Left ventricle myocardium inferior (tissue), 1 donor: ENCODE measurements at places on chromosomes 12 and 14. TPM values are rescaled to one million over a fixed set of nuclear protein-coding genes. Genes with fewer than 3 reads are reported as not detected.

GALNT8 gene
- total RNA-seq: 1.5 TPM

PTGDR gene
- 1.3 TPM for total RNA-seq

AP4S1 gene
- 8.1 TPM for total RNA-seq

OASL gene
- total RNA-seq: 0.25 TPM

CCDC175 gene
- not detected for total RNA-seq

TAS2R31 gene
- 0.88 TPM for total RNA-seq

CRIP1 gene
- total RNA-seq: 65.9 TPM

RERG gene
- total RNA-seq: 4.5 TPM

LAG3 gene
- total RNA-seq: not detected

IFNG-AS1 gene
- total RNA-seq: 0.58 TPM

SYNE3 gene
- total RNA-seq: 11.3 TPM

TCL1A gene
- total RNA-seq: not detected

TROAP gene
- 0.66 TPM for total RNA-seq

RNASE7 gene
- total RNA-seq: not detected

TAS2R9 gene
- total RNA-seq: not detected

RTN1 gene
- 0.80 TPM for total RNA-seq

MARS1 gene
- total RNA-seq: 73.1 TPM

SDR9C7 gene
- total RNA-seq: not detected

RGS6 gene
- total RNA-seq: 23.0 TPM

DLST gene
- total RNA-seq: 230 TPM

KRT72 gene
- total RNA-seq: not detected

KRT2 gene
- total RNA-seq: not detected

ANO4 gene
- total RNA-seq: not detected

BMAL2 gene
- total RNA-seq: 1.5 TPM

GPR162 gene
- total RNA-seq: 6.5 TPM

KRT7 gene
- total RNA-seq: not detected

GPR84 gene
- total RNA-seq: not detected

RNASE2 gene
- total RNA-seq: 1.3 TPM

KRT4 gene
- not detected for total RNA-seq

VWF gene
- 250 TPM for total RNA-seq

CELA1 gene
- not detected for total RNA-seq

ATP2A2 gene
- 1,955 TPM for total RNA-seq

MAGOHB gene
- total RNA-seq: 13.9 TPM

LRP1-AS gene
- not detected for total RNA-seq

HPD gene
- total RNA-seq: 1.3 TPM

ART4 gene
- 5.0 TPM for total RNA-seq

P2RX2 gene
- not detected for total RNA-seq

ZDHHC22 gene
- not detected for total RNA-seq

ERBB3 gene
- total RNA-seq: 2.3 TPM

HOXC10 gene
- total RNA-seq: not detected

KCNMB4 gene
- 1.4 TPM for total RNA-seq

TAS2R46 gene
- total RNA-seq: 0.30 TPM
